ENCODE measurements at places on chromosomes 16 and 17. TPM values are rescaled to one million over a fixed set of nuclear protein-coding genes. Genes with fewer than 3 reads are reported as not detected.

The DCXR gene
- 306 TPM for total RNA-seq

The PYY gene
- 0.52 TPM for total RNA-seq

The KCNJ18 gene
- total RNA-seq: not detected

DNA sequence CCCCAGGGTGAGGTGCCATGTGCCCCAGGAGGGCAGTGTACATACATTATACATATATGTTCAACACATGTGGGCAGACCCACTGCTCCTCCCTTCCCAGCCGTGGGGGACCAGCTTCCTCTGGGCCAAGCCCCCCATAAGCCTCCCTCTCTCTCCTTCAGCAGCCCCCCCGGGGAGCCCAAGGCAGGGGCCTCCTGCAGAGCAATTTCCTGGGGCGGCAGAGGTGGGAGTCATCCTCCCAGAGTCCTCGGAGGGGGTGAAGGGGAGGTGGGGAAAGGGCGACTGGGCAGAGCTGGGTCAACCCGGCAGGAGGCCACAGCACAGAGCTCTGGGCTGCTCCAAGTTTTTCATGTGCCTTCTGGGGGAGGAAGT is 235.1 kb downstream of the ZNF423 start:
- no peak for DNase-seq

GRCh38 chr16:72992142-72992601 is 55.8 kb downstream of the ZFHX3 start:
- DNase-seq: no peak

- no peak for DNase-seq
These were observed 8.1 kb upstream of the HS3ST6 start for GRCh38 chr16:1926271-1926670.

All from HCT116 (cell line).